ENCODE measurements at places on chromosomes 12 and 14.

DNA sequence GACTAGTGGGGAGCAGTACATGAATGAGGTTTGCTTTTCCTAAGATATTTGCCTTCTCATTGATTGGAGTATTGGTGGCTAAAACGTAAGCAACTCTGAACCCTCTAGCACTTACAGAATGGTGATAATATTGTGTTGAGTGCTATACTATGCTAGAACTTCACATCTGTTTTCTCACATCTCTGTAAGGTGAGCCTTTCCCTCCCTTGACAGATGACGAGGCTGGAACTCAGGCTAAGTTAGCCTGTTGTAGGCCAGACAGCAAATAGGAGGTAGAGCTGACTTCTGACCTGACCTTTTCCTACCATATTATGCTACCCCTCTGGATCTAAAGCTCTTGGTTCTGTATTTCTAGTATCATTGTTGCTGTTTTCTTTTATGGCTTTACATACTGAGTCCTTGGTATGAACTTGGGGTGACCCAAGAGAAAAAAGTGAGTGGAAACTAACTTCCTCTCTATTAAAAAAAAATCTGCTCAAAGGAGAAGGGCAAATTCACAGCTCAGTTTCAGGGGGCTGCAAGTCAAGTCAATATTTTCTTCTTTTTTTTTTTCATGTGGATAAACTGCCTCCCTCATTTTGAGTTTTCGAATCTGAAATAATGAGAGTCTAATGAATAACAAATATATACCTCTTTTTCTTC is 85.9 kb downstream of the CRADD start:
- no peak for DNase-seq

- DNase-seq: no peak
These were observed 28.1 kb upstream of the WNK1 start for GRCh38 chr12:724194-724855.

DNA sequence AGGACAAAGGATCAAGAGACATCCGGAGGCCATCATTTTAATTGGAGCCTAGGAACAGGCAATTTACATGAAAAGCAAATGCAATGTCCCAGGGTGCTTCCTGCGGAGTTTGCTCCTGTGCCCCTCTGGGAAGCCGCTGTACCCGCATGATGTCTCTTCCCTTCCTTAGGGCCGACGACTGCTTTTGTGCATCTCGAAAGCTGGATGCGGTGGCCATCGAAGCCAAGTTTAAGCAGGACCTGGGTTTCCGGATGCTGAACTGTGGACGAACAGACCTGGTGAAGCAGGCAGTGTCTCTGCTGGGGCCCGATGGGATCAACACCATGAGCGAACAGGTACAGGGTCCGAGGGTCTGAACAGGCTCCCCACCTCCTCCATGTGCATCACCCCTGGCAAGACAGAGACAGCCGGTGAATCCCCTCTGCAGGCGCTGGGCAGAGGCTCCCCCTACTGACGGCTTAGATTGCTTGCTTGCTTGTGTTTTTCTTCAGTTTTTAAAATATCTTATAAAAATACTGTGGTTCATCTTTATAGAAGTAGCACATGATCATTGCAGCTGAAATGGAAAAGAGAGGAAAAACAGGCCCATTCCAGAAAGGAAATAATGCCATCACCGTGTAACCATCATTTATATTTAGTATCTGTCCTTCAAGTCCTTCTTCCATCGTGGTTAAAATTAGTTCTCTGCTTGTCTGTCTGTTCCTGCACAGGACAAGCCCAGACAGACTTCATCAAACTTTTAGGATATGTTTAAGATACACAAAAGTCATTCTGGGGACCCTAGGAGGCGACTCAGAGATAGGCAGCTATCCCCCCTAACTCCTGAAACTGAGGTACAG is 75.4 kb upstream of the PWP1 start:
- peak; percentile 48 for DNase-seq

- DNase-seq: peak; percentile 78
These were observed 15.9 kb downstream of the FAM181A start for GRCh38 chr14:93943052-93943451.

- DNase-seq: peak; percentile 62
These were observed 42.0 kb upstream of the GPR68 start for GRCh38 chr14:91286530-91286937.

- DNase-seq: no peak
These were observed 142.3 kb downstream of the ADGRD1 start for GRCh38 chr12:131095826-131096680.

DNA sequence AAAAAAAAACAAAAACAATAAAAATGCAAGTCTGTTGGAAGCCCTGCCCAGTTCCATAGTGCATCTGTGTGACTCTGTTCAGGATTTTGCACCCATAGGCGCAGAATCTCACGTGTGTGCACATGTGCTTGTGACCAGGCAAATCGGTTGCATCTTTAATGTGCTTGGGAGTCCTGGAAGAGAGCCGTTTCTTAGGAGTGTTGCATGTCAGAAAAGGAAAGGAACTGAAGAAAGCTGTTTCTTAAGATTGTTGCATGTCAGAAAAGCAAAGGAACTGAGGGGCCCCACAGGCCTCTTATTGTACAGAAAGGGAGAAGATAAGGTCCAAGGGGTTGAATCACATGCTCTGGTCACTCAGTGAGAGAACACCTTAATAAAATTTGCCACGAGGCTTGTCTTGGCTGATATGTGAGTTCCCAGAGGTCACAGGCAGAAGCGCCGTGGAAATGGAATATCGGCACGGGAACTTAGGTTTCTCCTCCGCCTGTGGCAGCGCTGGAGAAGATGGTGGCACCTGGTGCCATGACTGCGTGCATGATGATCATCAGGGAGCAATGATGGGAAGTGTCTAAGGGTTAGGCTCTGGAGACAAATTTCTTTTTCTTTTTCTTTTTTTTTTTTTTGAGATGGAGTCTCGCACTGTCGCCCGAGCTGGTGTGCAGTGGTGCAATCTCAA is 90.0 kb downstream of the LRRC74A start:
- DNase-seq: no peak
